ENCODE measurements at places on chromosomes 7 and 10. TPM values are rescaled to one million over a fixed set of nuclear protein-coding genes. Genes with fewer than 3 reads are reported as not detected.

DNA sequence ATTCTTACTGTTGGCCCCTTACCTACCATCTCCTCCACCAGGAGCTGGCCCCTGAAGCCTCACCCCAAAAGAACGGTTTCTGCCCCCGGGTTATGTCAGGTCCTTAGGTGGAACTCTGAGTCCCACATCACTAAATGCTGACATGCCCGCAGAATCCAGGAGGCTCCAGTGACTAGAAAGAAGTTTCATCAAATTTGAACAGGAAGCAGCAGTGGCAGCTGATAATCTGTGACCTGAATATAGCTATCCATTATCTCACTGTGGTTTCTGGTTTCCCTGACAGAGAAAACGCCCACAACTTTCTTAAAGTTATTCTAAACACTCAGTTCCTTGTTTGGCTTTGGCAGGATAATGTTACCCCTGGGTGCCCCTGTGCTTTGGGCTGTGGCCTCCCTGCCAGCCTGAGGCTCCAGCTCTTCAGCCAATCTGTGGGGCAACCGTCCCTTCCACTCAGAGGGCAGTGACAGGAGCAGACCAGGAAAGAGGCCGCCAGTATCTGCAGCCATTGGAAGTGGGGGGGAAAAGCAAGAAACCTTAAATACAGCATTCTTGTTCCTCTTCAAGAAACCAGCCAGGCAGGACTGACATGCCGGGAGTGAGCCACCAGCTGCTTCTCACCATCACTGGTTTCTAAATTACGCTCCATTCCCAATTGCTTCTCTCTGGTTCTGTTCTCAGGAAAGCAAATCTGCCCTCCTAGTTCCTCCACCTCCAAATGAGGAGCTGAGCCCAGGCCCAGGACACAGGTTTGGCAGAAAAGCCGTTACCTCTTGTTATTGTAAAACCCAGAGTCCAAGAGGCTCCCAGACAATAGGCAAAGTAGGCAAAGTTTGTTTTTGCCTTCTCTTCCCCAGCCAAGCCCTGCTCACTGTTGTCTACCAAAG, 41.2 kb upstream of the VCL start:
- no peak for DNase-seq

- no peak for DNase-seq
Observed at GRCh38 chr7:141012696-141013344, 1.9 kb downstream of the MRPS33 start.

DNA sequence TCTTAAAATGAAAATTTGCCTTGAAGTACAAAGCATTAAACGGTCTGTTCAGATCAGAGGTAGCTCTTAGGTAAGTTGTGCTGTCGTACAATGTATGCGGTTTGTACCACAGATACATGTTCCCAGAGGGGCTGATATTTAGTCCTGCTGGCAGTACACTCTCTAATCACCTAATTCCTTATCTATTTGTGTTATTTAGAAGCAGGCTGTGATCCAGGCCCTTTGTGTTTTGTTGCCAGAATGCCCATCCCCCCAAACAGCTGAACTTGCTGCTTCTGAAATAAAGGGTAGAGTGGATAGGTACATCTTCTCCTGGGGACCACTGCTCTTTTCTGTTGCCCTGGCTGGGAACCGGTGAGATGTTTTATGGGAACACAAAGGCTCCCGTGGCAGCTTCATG, 84.5 kb downstream of the SND1 start:
- no peak for DNase-seq

DNA sequence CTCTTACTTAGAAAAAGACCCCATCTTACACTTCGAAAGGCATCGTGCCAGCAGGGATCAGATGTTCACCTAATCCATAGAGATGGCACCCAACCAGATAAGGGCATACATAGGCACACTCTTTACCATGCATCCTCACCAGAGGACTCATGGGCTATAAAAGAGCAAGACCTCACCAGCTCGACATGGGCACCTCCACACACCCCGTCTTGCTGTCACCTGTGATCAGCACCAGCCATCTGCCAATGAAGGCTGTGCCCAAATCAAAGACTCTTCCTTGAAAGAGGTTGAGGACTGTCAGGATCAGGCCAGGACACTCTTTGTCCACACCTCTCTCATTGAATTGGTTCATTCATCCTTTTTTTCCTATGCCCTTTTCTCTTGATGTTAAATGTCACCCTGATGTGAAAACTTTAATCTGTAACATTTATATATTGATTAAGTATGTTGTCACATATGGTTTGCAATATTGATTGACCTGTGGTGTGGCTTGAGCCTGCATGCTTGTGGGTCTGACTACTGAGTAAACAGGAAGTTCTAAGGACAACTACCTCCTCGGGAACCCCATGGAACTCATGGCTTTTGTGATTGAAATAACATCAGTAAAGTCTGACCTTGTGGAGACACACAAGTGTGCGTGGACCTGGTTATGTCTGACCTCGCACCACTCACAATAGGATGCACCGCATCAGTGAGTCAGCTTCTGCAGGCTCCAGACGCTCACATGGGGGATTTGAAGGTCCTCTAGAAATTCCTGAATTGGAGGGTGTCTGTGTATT, 75.5 kb downstream of the HTR5A start:
- no peak for DNase-seq

DNA sequence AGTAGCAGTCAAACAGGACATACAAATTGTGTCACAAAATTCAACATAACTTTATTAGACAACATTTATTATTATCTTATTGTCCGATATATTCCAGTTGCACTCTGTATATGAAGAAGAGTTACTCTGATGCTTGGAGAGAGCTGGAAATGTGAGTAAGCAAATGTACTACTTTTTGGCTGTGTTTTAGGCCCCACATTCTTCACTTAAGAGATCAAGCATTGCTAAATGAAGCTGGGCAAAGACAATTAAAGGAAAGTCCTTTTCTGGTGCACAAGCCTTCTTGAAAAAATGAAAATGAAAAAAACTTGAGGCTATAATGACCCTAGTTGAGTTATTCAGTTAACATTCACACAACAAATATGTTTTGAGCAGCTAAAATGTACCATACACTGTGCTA, 26.1 kb downstream of the MYPN start:
- no peak for DNase-seq

LIPF gene
- total RNA-seq = not detected

DHTKD1 gene
- total RNA-seq = 17.3 TPM

Measured in kidney epithelial cell (primary cell).